ENCODE measurements at places on chromosomes 7 and 10.

DNA sequence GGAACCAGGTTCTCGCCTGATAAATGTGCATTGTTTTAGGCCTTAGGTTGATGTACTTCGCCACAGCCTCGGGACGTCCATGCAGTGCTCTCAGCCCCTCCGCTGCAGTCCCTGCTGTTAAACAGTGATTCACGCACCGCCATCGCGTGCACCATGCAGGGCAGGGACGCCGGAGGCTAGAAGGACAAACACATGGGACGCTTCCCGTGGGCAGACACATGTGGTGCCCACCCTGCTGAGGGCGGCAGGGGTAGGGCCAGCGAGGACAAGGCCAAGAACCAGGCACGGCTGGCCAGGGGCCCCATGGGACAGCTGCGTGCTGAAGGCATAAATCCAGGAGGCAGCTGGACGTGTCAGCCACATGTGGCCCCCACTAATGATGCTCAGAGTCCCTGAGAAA lies 394.7 kb downstream of the PTPRN2 start:
- no peak for DNase-seq

GRCh38 chr10:86170255-86171108 lies 196.1 kb downstream of the GRID1 start:
- no peak for DNase-seq

DNA sequence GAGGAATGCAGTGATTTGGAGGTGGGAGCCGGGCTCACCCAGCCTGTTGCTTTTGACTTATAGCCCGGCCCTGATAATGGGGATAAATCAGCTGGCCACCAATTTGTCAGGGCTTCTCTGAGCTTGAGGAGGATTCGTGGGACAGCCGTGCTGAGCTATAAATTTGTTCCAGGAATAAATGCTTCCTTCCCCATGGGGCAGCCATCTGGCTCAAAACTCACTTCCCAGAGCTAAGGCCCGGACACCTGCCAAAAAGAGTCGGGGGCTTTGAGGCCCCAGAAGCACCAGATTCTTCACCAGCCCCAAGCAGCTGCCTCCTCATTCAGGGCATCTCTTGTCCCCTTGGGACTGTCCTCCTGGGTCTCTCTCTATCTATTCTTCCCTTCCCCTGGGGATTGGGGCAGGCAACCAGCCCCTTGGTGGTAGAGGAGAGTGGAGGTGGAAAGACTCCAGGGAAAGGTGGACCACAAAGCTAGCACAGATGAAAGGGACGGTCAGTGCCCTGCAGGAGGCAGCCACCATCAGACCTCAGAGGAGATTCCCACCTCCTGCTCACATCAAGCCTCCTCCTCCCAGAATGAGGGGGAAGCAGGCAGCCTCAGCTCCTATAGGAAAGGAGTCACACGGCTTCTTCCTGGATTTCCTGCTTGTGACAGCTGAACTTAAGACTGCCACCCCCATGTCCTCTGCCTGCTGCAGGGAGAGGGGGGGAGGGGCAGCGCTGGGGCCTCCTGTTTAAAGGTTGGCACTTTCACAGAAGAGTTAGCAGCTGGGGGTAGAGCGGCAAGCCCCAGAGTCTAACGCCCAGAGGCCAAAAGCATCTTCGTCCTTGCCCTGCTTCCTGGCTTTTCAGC lies 44.2 kb upstream of the LRRC4 start:
- DNase-seq: no peak

GRCh38 chr7:150799741-150800580 lies at the start of gene TMEM176B:
Gene TMEM176B (minus strand): TSS chr7:150800364. CDS start chr7:150796569, 3,795 bp downstream.
- DNase-seq: no peak

GRCh38 chr10:112208292-112208691 lies 24.7 kb upstream of the GPAM start:
- no peak for DNase-seq

- DNase-seq: no peak
These were observed 141.1 kb downstream of the DIP2C start for GRCh38 chr10:548238-548901.
